H1 (cell line): ENCODE measurements at places on chromosomes 7 and 10. TPM values are rescaled to one million over a fixed set of nuclear protein-coding genes. Genes with fewer than 3 reads are reported as not detected.

ZCCHC24 gene
- total RNA-seq = 6.2 and 6.9 TPM in 2 replicates

MCM7 gene
- total RNA-seq = 339 and 344 TPM in 2 replicates

SEMA3D gene
- 3.5 and 4.1 TPM in 2 replicates for total RNA-seq

DNA sequence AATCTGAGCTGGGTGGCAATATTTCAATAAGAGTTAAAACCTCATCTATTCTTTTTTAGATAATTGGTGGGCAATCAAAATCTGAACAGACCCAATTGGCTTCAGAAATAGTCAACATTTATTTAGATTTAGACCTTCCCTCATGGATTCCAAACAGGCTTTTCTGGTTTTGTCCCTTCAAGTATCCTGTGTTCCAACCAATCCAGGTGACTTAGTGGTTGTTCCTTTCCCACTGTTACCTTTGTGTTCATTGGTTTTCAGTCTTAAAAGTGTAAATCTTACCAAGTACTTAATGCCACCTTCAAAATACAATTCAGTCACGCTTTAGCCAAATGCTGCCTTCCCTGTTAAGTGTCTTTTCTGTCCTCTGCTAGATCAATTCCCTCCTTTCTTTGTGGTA is 85.9 kb downstream of the AHR start:
- no peak for DNase-seq

- no peak for DNase-seq
Measured at GRCh38 chr7:110373416-110373815, 717.5 kb upstream of the LRRN3 start.

GRCh38 chr7:154431045-154431444 is 378.8 kb downstream of the DPP6 start:
- DNase-seq = no peak

DNA sequence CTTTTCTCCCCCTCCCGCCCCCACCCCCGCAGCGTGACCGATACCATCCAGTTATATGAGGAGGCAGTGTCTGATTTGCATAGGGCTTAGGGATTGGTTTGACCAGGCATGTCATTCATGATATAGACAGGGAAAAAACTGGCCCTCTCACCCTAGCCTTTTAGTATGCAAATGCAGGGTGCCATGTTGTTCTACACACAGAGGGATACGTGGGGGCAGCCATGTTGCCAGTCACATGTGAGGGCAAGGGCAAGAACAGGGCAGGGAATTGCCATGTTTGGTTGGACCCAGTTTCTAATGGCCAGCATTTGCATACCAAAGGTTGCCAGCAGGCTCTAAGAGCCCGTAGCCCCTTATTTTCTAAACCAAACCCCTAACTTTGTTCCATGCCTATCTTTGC is 552.1 kb downstream of the SORCS1 start:
- no peak for DNase-seq

DNA sequence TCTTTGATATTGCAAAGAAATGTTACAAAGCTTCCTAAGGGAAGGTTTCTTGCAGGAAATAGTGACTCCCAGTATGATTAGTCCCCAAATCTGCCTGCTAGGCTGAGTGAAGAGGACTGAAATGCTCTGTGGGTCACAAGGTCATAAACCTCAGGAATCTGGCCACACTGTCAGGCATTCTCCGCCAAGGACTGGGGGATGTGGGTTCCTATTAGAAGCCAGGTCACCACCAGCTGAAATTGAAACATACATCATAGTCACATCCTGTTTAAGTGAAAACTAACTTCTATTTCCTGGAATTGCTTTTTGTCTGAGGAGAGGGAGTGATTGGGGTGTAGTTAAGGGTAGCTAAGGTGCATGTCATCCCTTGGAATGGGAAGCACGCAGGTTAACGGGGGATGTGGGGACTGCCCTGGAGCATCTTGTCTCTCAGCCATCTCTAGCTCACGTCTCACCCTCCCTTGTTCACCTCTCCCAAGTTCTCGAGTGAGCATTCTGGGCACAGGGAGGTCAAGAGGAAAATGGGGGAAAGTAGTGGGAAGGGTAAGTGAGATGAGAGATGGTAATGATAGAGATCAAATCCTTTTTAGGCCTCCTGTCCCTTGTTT is 12.0 kb upstream of the GSAP start:
- DNase-seq = no peak

- DNase-seq = no peak
Measured at GRCh38 chr7:82677493-82677892, 233.9 kb upstream of the CACNA2D1 start.

GRCh38 chr7:18574676-18575075 is 79.1 kb downstream of the HDAC9 start:
- DNase-seq = no peak

DNA sequence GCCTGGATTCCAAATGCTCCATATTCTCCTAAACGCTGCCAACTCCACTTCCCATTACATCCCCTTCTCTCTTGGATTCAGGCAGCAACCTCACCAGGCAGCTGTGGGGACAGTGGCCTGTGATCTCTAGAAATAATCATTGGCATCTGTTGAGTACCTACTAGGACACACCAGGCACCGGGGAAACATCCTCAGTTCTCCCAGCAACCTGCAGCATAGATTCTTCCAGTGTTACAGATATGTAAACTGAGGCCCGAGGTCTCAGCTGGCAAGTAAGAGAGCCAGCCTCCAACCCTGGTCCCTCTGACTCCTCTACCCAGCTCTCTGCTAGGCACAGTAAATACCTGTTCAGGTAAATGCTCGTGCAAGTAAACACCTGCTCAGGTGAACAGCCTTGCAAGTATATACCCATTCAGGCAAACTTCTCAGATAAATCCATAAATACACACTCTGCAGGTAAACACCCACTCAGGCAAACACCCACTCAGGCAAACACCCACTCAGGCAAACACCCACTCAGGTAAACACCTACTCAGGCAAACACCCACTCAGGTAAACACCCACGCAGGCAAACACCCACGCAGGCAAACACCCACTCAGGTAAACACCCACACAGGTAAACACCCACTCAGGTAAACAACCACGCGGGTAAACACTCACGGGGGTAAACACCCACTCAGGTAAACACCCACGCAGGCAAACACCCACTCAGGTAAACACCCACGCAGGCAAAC is 18.7 kb downstream of the ASB13 start:
- no peak for DNase-seq

DNA sequence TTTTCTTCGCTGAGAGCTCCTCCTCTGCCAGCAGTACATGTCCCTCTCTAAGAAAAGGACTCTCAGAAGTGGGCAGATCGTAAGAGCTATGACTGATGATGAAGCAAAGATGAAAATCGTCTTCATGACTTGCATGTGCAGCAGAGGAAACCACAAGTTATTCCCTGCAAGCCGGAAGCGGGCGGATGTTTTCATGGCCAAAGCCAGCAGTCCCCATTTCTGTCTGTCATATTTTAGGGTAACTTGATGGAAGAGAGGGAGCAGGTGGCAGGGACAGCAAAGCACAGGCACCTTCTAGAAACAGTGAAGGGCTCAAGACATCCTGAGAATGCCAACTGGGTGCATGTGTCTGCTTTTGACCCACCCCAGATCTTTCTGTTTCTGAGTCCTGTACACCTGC is 19.9 kb downstream of the KLF6 start:
- DNase-seq = no peak

GRCh38 chr10:13440185-13441061 is 88.4 kb downstream of the BEND7 start:
- peak; percentile 91 for DNase-seq

DNA sequence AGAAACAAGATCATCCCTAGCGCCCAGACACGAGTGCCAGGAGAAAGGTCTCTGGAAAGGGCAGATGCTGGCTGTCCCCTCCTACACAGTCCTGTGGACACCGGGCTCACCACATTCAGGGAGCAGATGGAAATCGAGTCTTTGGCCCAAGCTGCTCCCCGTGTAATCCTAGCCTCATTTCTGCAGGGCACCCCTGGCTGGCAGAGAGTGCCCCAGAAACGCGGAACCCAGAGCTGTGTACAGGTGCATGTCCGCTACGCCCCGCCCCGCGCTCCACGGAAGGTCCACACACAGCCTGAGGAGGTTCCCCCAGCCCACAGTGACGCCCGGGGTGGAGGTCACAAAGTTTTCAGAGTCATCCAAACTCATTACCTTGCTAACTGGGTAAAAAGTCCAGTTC is 202.8 kb downstream of the MAD1L1 start:
- no peak for DNase-seq

DNA sequence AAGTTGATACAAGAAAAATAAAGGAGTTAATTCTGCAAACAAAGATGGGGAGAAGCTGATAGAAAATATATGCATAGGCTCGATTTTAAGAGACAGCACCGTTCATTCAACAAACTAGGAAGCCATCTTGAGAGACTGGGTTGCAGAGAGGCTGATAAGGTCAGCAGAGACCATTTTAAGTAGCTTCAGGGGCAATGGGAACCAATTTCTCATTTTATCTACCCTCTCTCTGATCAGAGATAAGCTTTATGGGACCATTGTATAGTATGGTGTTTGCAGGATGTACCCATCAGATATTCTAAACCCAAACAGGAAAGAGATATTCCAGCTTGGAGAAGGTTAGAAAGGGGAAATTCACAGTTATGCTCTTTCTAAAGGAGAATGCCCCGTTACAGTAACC is 499.5 kb downstream of the SORCS3 start:
- no peak for DNase-seq
